ENCODE measurements at places on chromosomes 12 and 14.
A peak's percentile ranks its signal among the peaks of the same experiment; 100 is the strongest.

DNA sequence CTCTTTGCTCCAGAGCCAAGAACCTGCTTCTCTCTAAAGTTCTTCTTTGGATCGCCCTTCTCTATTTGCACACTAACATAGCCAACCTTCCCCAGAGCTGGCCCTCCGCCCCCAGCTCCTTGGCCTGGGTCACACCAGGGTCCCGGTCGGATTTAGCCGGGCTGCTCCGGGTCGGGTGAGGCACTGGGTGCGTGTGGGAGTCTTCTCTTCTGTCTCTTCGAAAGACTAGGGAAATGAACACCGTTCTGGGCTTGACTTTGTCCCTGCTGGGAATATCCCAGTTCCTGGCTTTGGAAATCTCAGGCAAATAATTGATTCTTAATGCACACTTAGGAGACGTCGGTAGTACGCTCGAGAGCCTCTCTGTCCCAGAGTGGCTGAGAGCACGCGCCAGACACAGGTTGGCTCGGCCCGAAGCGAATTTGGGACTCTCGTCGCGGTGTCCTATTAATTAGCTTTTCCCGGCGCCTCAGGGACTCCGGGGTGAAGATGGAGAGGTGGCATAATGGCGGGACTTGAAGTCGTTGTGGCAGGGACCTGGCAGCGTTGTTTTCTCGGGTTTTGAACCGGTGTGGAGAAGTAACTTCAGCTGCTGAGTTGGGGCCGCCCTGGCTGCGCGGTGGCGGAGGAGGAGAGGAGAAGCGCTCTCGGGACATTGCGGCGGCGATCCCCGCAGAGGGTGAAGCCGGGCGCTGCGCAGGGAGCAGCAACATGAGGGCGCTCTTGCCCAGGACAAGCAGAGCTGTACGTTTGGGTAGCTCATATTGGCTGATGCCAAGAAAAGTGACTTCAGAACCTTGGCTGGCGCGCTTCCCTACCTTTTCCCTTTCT is 7.5 kb downstream of the FOXG1 start:
- peak; percentile 95 for DNase-seq

GRCh38 chr12:26251600-26251999 is 56.2 kb downstream of the SSPN start:
- DNase-seq = no peak

- DNase-seq = no peak
Observed at GRCh38 chr12:115062741-115063140, 378.8 kb upstream of the TBX3 start.

DNA sequence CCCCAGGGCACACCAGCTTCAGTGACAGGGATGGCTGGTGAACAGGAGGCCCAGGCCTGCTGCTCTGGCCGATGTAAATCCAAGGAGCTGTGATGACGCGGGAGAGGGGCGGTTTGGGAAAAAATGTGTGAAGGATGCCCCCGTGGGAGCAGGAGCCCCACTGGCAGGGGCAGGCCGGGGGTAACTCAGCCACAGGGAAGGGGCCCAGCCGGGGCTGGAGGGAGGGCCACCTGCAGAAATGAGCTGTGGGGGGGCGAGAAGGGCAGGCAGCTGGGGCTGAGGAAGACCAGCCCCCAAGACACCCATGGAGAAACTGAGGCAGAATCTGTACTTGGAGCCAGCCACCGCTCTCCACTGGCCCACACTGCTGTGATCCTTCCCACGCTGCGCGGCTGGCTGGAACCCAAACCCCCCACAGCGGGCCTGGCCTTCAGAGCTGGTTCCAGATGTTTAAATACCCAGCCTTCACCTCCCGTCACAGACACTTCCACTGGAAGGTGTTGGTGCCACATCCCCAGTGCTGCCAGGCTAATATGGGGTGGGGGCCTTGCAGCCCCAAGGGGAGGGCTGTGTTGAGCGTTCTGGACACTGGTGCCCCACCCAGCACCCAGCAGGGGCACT is 28.5 kb upstream of the ANKRD9 start:
- DNase-seq = no peak

GRCh38 chr12:66367015-66367667 is 64.8 kb downstream of the HELB start:
- no peak for DNase-seq

DNA sequence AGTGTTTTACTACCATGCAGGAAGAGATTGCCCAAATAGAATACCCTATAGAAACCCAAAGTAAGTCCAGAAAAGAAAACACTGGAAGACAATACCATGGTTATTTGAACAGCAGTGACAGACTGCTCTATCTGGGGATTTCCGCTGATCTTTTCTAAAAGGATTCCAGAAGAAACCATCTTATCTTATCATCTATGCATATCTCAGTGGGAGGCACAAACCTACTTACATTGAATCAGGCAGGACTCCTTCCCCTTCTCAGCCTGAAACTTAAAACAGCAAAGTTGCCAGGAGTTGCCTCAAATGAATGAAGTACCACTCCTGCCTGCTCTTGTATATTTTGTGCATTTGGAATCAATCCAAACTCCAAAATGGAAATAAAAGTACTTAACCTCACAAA is 56.7 kb upstream of the NR2C1 start:
- DNase-seq = no peak

- DNase-seq = no peak
Observed at GRCh38 chr14:36113341-36113740, 63.2 kb downstream of the PTCSC3 start.

DNA sequence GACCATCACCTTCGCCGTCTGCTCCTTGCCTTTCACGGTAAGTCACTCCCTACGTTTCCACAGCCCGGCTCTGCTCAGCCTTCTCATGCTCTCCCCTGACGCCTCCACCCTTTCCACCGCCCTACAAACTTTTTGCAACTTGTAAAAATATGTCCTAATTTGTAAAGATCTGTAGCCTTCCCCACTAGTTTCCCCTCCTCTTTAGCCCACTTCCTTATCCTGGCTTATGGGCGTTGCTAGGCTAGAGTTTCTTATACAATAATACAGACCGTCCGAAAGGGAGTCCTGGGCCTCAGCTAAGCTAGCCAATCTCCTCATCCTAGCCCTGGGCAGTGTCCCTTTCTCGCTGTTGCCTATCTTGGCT is 1.2 kb downstream of the PTGER2 start:
- DNase-seq = no peak

GRCh38 chr14:105426416-105427130 is 6.9 kb downstream of the MTA1 start:
- DNase-seq = no peak

DNA sequence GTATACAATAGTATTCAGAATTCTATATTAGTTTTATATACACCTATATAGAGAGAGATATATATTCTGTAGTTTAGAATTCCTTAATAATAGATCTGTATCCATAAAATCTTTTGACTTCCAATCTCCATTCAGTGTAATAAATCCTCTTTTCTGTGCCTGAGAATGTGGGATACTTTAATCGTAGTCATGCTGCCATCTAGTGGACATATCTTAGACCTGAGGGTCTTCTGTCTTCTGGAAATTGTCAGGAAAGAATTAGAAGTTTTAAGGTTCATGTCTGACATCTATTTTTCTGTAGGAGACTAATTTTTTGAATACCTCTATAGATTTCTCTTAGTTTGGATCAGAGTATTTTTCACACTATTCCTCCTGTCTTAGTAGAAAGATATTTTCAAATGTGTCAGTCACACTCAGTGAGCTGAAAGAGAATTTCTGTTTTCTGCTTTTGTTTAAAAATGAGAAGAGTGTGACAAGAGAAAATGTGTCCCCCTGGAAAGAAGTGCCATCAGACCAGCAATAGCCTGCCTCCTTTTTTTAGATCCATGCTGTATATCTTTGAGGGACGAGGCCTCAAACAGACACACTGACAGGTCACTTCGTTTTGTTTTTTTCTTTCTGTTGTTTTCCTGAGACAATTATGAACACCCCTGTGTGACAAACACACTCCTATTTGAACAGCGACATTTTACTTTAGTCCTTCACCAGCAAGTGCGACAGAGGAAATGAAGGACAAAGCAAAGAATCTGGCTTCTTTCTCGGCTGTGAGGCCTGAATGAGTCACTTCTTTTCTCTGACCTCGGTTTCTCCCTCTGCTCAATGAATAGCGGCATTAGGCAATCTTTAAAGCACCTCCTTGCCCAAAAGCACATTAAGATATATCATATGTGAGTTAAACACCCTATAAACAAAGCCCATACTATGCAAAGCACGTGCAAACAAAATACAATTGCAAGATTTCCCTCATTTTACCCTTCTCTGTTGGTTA is 96.3 kb downstream of the GALC start:
- DNase-seq = peak; percentile 73

DNA sequence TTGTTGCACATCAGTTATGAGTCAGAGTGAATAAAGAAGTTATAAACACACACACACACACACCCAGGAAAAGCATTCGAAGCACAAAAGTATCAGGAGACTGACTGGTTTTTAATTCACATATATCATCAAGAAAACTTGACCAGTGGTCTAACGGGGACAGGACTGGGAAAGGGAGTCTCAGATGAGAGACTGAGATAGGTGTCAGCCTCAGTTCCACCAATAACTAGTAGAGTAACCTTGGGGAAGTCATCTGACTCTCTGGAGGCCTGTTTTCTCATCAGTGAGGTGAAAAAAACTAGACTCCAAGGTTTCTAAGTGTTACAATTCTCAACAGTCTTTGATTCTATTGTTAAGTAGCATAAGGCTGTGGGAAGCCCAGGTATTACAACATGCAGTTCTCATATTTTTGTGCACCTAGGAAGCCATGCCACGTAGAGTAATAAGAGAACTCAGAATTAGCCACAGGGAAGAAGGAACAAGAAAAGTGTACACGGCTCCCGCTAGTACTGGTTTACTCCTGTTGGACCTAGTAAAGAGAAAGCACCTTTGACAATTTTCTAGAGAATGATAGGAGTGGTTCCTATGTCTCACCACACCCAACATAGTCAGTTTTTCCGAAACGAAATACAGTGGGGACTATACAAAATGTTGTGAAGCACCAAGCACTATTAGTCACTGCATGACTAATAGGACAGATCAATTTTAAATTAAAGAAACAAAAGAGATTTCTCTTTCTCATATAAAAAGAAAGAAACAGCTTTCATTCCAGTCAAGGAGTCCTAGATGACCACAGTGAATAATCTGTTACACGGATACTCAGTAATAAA is 5.0 kb downstream of the PPTC7 start:
- no peak for DNase-seq

DNA sequence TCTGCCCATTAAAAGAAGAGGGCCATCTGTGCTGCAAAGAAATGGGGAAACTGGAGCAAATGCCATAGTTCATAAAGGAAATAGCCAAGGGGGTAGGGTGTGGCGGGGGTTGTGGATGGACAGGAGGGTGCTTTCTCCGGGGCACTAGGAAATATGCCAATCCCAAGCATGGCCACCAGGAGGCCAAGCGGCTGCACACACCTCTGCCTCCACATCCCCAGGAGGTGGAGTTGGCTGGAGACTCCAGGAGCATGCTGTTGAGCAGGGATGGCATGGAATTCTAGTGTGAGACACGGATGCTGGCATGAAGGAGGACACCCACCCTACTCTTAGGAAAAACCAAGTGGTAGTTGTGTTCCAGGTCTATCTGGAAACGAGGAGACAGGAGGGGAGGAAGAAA is 25.2 kb downstream of the NID2 start:
- peak; percentile 25 for DNase-seq

DNA sequence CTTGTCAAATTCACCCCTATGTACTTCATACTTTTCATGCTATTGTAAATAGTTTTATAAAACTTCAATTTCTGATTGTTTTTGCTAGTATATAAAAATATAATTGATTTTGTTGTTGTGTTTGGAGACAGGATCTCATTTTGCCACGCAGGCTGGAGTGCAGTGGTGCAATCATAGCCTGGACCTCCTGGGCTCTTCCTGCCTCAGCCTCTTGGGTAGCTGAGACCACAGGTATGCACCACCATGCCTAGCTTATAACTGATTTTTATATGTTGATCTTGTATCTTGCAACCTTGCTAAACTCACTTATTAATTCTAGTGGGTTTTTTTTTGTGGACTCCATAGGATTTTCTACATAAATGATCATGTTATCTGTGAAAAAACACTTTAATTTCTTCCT is 23.5 kb downstream of the ATP5MC2 start:
- no peak for DNase-seq

GRCh38 chr12:77354766-77355362 is 289.5 kb upstream of the E2F7 start:
- no peak for DNase-seq

DNA sequence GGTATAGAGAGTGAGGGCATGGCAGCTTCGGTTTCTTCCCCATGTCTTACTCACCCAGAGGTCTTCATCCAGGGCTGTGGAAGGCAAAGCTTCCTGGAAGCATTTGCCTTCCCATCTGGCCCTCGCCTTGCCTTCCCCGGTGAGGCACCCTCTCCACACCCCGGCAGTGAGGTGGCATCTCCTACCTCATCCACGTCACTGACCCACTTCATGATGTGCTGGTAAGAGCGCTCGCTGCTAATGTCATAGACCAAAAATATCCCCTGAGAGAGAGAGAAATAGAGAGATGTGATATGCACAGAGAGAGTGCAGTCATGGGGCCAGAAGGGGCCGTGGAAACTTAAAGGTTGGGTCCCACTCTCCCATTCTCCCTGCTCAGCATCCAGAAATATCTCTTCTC is 8.3 kb upstream of the GPX2 start:
- no peak for DNase-seq

- no peak for DNase-seq
Observed at GRCh38 chr14:64391113-64391725, 3.1 kb downstream of the MTHFD1 start.

DNA sequence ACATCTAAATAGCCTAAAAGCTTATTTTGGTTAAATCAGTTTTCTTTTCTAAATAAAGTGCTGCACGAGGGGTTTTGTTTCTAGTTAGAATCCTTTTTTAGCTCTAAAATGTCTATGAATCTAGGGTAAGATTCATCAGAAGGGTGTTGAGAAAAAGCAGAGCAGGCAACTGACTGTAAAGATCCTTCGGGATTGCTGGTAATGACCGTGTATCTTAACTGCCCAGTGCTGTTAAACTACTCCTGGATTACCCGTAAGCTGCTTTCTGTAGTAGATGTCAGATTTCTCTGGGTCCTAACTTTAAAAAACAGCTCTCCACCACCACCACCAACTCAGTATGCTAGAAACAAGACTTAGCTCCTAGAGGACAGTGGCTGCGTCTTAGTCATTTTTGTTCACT is 39.2 kb downstream of the DACT1 start:
- DNase-seq = no peak
